A172 (cell line): ENCODE measurements at places on chromosomes 5 and 9. TPM values are rescaled to one million over a fixed set of nuclear protein-coding genes. Genes with fewer than 3 reads are reported as not detected.

The IL3 gene
- not detected in 2 replicates for total RNA-seq

DNA sequence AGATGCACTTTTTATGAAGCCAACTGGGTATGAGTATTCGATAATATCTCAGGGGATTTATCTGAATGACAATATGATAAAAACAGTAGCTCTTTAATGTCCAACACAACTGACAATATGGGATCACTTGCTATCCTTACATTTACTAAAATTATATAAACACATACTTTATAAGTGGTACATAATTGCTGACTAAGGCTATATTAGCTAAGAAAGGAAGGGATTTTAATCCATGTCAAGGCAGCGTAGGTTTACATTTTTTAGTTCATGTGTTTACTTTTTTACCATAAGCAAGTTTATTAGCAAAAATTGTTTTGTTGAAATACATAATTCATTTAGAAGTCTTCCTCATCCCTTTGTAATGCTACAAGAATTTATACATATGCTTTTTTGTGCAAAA, 796.2 kb downstream of the TLE1 start:
- DNase-seq: no peak

The TMEM215 gene
- not detected in 2 replicates for total RNA-seq

The ZNF483 gene
- total RNA-seq: 0.53 and 0.77 TPM in 2 replicates

The MCTP1 gene
- 14.2 and 15.7 TPM in 2 replicates for total RNA-seq

The SPDL1 gene
- total RNA-seq: 269 and 385 TPM in 2 replicates

DNA sequence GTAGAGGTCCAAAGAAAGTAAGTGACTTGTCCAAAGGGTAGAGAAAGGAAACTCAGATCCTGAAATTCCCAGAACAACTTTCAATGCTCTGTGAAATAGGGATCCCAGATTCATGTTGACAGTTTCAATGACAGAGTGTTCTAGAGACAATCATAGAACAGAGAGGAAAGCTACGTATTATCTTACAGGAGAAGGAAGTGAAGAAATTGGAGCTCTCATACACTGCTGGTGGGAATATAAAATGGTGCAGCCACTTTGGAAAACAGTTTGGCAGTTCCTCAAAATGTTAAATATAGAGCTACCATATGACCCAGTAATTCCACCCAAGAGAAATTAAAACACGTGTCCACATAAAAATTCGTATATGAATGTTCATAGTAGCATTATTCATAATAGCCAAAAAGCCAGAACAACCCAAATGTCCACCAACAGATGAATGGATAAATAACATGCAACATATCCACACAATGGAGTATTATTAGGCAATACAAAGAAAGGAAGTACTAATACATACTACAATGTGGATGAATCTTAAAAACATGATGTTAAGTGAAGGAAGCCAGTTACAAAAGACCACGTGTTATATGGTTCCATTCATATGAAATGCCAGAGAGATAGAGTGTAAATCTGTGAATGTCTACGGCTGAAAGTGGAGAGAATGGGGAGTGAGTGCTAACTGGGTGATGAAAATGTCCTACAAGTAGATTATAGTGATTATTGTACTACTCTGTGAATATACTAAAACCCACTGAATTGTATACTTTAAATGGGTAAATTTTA, 197.1 kb downstream of the NTRK2 start:
- DNase-seq: no peak

DNA sequence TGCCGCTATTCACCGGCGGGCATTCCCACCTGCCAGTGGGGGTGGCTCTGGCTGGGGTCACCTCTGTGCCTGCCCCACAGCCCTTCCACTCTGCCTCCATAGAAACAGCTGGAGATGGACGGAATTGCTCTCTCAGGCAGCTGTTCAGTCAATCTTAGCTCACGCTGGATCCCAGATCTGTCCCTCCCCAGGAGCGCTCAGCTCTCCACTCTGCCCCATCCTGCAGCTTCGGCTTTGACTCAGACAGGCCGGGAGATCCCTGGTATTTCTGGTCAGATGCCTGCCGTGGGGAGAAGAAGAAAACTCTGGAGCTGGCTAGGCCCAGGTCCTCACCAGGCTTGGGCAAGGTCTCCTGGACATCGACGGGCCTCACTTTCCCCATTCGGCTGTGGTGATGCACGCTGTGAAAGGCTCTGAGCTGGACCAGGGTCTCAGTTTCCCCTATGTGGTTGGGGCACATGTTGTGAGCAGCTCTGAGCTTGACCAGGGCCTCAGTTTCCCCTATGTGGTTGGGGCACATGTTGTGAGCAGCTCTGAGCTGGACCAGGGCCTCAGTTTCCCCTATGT, 7.6 kb upstream of the SLC9A3 start:
- DNase-seq: no peak

- no peak for DNase-seq
These were observed 59.8 kb upstream of the RNU6ATAC start for GRCh38 chr9:134224127-134224526.

DNA sequence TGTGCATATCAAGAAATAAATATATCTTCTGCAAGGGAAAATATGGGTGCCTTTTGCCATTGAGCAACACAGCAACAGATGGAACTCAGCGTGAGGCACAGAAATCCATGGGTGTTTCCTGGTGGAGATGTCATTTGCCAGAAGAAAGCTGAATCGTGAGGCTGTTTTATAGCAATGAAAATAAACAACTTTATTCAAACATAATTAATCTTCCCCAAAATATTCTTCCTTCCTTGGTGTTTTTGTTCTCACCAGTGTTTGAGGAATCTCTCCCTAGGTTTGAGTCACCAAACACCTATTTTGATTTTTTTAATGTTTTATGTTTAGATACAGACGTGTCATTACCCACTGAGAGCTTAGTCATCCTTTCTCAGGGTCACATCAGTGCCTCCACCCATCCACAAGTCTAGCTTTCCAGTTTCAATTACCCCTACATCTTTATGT, 65.8 kb upstream of the PAPPA start:
- peak; percentile 77 for DNase-seq

The PRRX2 gene
- not detected in 2 replicates for total RNA-seq

The HSPA9 gene
- 605 and 654 TPM in 2 replicates for total RNA-seq

GRCh38 chr5:83509540-83509939, 38.0 kb downstream of the VCAN start:
- DNase-seq: peak; percentile 22

- DNase-seq: no peak
These were observed 94.7 kb upstream of the ZNF366 start for GRCh38 chr5:72601861-72602260.

- DNase-seq: no peak
These were observed 450.2 kb downstream of the NR2F1-AS1 start for GRCh38 chr5:93130624-93131490.

- DNase-seq: no peak
These were observed 21.9 kb downstream of the NIM1K start for GRCh38 chr5:43213951-43214350.

The BTNL8 gene
- total RNA-seq: 0.71 TPM in 1 of 2 replicates, not detected in the other

DNA sequence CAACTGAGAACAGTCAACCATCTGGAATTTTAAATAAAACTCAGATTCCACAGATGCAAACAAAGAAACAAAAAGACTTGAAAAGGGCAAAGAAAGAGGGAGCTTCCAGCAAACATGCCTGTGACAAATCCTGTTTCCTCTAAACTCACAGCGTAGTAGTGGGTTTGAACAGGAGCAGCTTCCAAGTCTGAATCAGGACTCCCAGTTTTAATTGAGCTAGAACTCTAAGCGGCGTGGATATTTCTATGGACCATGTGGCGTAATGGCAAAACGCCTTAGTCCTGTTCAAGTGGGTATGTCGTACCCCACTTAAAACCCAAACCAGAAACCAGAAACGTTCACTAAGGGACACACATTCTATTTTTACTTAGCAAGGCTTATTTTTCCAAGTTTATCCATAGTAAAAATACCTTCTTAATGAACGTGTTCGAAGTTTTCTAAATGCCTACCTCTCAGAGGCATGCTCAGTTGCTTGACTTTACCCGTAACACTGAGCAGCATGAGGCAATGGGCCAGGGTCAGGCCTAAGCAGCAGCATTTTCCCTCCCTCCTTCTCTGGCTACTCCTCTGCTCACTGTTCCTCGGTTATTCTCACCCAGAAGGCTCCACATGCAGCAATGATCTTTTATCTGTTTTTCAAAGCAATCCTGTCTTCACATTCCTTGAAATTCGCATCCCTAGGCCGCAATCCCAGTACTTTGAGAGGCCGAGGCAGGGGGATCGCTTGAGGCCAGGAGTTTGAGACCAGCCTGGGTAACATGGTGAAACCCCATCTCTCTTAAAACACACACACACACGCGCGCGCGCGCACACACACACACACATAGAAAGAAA, 77.9 kb downstream of the FNBP1 start:
- peak; percentile 4 for DNase-seq

The CD14 gene
- total RNA-seq: 2.3 TPM in 1 of 2 replicates, not detected in the other

DNA sequence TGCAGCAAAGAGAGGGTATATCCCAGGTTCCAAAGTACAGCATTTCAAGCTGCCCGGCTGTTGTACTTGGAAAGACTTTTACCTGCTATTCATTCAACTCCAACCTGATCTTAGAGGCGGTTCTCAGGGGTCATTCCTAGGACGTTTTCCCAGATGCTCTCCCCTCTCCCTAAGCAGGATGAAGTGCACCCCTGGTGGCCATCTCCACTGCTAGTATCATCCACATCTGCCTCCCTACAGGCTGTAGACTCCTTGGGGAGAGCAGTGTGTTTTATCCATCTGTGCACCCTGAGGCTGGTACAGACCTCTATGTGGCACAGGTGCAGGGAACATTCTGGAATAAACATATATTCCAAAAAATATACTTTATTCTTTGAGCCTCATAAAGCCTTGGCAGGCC, 56.8 kb downstream of the PTPN3 start:
- peak; percentile 20 for DNase-seq

- DNase-seq: no peak
These were observed 427.1 kb downstream of the CHSY3 start for GRCh38 chr5:130331332-130331731.

GRCh38 chr5:95184924-95185323, 100.0 kb downstream of the MCTP1 start:
- no peak for DNase-seq

The DMGDH gene
- total RNA-seq: 0.12 TPM in 1 of 2 replicates, not detected in the other

The IER5L gene
- 53.3 and 55.8 TPM in 2 replicates for total RNA-seq

The CER1 gene
- total RNA-seq: not detected in 2 replicates

- no peak for DNase-seq
These were observed 66.2 kb downstream of the PDE6A start for GRCh38 chr5:149878371-149878770.

DNA sequence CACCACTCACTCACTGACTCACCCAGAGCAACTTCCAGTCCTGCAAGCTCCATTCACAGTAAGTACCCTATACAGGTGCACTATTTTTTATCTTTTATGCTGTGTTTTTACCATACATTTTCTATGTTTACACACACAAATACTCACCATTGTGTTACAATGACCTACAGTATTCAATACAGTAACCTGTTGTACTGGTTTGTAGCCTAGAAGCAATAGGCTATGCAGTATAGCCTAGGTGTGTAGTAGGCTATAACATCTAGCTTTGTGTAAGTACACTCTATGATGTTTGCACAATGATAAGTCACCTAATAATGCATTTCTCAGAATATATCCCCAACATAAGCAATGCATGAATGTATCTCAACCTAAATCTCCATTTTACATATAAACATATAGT, 541.1 kb downstream of the NR2F1-AS1 start:
- no peak for DNase-seq

DNA sequence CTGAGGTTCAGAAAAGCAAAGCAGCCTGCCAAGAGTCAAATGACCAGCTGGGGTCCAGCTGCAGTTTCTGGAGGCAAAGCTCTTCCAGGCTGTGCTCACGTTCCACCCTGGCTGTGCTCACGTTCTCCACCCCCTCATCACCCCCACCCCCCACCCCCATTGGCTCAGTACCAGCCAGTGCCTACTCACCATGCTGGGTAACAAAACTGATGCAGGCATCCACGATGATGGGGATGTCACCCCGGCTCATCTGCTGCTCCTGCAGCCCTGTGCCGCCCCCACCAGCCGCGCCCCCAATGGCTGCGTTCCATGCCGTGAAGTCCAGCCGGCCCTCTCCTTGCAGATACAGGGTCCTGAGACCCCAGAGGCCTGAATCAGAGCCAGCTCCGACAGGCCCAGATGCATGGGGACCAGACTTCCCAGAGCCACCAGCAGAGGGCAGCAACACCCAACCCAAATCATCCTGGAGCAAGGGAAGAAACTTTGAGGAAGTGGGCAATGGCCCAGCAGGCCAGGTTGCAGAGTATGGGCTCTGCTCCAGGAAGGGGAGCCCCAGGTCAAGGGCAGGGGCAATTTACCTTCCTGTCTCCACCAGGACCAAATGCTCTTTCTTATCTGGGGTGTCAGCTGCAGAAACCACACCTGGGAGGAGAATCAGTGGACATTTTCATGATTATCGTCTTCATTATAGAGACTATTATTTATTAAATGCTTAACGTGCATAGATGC, 13.7 kb upstream of the FCHSD1 start:
- peak; percentile 62 for DNase-seq

GRCh38 chr5:141757402-141757801, 75.4 kb upstream of the ARAP3 start:
- peak; percentile 46 for DNase-seq

DNA sequence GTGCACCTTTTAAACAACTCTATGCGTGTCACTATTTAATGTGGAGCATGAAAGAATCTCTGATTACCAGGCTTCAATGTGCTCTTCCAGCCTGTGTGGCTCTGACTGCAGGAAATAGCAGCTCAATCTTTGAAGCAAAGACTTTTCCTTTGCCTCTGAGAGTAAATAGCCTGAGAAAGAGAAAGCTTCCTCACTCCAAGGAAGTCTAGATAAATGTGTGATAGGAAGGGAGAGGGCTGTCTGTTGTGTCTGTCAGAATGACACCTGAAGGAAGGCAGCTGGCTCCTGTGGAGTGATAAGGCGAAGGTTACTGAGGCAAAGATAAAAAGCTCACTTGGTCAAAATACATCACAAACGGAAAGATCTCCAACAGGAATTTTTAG, 205.3 kb upstream of the HAPLN1 start:
- DNase-seq: peak; percentile 48

The TTLL11 gene
- 2.7 and 3.6 TPM in 2 replicates for total RNA-seq

- DNase-seq: no peak
These were observed 56.9 kb downstream of the MVB12B start for GRCh38 chr9:126383406-126384046.

- no peak for DNase-seq
These were observed 14.3 kb upstream of the FREM1 start for GRCh38 chr9:14924230-14925219.

The TMC1 gene
- total RNA-seq: not detected in 2 replicates
